Esophagus squamous epithelium (tissue), 5 donors: ENCODE measurements at places on chromosomes 3 and 15.

DNA sequence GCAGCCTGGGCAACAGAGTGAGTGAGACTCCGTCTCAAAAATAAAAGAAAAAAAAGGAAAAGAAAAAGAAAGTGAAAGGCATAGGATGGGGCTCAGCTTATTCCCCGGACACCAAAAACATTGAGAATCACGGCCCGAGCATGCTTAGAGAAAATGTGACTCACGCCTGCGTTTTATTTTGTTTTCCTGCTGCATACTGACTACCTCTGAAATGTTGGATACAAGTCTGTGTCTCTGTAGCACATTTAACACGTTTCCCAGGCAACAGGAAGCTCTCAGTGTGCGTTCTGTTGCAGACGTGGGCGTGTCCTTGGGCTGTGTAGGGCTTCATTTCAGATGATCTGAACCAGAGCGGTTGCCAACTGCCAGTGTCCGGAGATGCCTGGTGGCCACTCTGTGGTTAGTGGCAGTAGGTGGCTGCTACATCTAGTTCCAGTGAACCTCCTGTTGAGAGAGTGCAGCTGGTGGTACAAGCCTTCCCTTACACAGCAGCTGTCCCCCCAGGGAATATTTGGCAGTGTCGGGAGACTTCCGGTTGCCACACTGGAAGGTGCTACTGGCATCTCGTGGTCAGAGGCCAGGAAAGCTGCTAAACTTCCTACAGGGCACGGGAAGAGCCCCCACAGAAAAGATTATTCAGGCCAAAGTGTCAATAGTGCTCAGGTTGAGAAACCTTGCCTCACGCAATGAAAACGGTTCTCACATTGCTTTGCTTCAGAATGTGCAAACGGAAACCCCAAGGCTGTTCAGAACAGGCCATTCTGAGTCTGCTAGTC lies 3.0 kb downstream of the SLC51A start:
- peak overlapping the region; percentile 29 for H3K4me3 ChIP-seq
- H3K27me3 ChIP-seq = no peaks in the 10 kb centered on the region
- peaks cover 10% of the 10 kb centered on the region for H3K4me1 ChIP-seq
- peak overlapping the region; percentile 22 for H3K27ac ChIP-seq
- no peak for DNase-seq

GRCh38 chr15:33638453-33638852 lies 327.7 kb downstream of the RYR3 start:
- H3K4me3 ChIP-seq = no peak overlapping the region
- H3K4me1 ChIP-seq = no peaks in the 10 kb centered on the region
- H3K27me3 ChIP-seq = no peaks in the 10 kb centered on the region

GRCh38 chr3:65751123-65751700 lies 287.5 kb downstream of the MAGI1 start:
- no peak overlapping the region for H3K27ac ChIP-seq
- no peaks in the 10 kb centered on the region for H3K4me1 ChIP-seq
- H3K27me3 ChIP-seq = no peaks in the 10 kb centered on the region
- H3K36me3 ChIP-seq = no peaks in the 10 kb centered on the region
- no peak overlapping the region for H3K4me3 ChIP-seq

DNA sequence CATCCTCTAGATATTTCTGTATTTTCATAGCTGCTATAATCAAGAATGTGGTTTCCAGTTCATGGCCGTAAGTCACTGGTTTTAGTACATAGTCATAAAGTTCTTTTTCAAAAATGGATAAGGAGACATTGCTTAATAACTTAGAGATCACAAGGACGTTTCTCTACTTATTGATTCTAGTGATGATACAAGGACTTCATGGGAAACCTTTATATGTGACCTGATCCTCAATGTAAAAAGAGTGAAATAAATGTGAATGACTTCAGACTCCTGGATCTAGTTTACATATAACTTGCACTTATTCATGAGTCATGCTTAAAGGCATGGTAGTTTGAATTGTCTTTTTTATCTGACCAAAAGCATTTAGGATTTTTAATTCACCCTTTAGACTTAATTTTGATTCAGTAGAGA lies 35.2 kb downstream of the TSC22D2 start:
- DNase-seq = no peak
- H3K27me3 ChIP-seq = no peaks in the 10 kb centered on the region
- H3K4me3 ChIP-seq = no peak overlapping the region
- peaks cover 6% of the 10 kb centered on the region for H3K4me1 ChIP-seq
- peaks cover 13% of the 10 kb centered on the region for H3K36me3 ChIP-seq

GRCh38 chr15:86877171-86877631 lies 797.5 kb downstream of the AGBL1 start:
- H3K4me1 ChIP-seq = no peaks in the 10 kb centered on the region
- no peaks in the 10 kb centered on the region for H3K27me3 ChIP-seq
- H3K27ac ChIP-seq = no peak overlapping the region
- no peaks in the 10 kb centered on the region for H3K36me3 ChIP-seq
- H3K4me3 ChIP-seq = no peak overlapping the region
